Stimulated activated CD4-positive, alpha-beta T cell treated with anti-CD3 and anti-CD28 coated beads, Interleukin-1b, Interleukin-23, amount 100 ng/mL, for 1 hour (primary cell): ENCODE measurements at places on chromosomes 12 and 14.

GRCh38 chr12:49887091-49887490, 16.6 kb downstream of the FAIM2 start:
- DNase-seq = no peak

GRCh38 chr12:91926848-91927247, 218.8 kb downstream of the BTG1 start:
- DNase-seq = no peak

DNA sequence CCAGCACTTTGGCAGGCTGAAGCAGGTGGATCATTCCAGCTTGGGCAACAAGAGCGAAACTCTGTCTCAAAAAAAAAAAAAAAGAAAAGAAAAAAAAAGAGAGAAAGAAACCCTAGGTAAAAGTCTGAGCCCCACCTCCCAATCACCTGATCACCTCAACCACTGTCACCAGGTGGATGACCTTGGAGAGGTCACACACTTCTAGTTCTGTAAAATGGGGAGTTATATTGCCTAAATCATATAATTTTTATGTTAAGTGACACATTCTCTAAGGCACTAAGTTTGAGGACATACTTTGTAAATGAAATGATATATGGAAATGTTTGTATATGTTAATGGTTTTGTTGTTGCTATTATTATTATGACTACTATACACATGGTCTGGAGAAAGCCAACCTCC, 1.5 kb upstream of the ERBB3 start:
- DNase-seq = no peak

DNA sequence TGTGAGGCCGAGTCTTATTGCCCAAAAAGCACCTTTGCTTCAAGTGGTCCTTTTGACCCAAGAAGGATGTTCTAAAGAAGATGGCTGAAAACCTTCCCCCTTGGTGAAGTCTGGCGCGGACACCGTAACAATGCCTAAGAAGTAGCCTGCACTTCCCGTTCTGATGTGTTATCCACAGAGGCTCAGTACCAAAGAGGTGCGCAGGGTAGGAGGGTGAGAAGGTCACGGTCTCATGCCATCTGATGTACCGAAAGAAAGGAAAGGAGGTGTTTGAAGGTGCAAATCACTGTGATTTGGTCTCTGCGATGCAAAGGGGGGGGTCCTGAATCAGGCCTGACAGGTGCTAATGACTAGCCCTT, 9.9 kb downstream of the PEBP1 start:
- DNase-seq = no peak

DNA sequence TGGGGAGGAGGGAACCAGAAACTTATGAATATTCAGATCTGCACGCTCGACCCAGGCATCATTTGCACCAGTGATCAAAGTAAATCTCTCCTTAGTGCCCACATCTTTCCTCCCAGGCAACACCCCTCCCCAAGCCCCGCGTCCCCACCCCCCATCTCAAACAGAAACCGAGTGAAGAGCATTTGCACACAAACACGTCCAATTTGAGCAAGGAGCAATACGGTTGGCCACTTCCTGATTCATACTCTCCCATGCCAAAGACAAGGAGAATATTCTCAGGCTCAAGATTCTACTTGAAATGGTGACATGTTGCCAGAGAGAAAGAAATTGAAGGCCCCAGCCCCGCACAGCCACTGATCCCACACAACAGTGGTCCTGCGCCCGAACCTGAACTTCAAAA, 7.1 kb downstream of the FOXN3 start:
- DNase-seq = no peak

- DNase-seq = no peak
These were observed 146.1 kb downstream of the METTL25 start for GRCh38 chr12:82504409-82504808.

DNA sequence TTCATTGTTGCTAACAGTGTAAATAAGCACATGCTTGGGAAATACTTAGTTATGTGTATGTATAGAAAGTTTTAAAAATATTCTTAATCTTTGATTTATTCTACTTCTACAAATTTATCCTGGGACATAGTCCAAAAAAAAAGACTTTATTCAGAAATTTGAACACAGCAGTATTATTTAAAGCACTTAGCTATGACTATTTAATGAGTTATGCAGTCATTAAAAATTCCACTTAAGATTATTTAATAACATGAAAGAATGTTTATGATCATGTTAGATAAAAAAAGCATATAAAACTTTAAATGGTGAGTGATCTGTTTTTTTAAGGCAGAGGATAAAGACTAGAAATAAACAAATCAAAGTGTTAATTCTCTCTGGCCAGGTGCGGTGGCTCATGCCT, 78.3 kb downstream of the BAZ1A start:
- no peak for DNase-seq

DNA sequence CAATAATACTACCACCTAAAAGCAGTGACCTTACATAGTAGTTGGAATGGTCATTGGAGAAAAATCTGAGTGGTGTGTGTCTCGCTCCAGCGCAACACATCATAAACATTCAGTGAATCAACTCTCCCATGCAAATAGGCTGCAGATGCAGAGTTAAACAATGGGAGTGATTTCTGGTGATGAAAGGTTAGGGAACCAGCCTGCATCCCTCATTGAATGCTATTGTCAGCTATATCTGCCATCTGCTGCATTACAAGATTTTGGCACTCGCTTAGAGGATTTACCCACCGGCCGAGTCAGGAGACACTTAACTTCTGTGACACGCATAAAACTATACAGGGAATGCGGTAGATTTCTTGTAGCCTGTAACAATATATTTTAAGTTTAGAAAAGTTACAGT, 900.9 kb downstream of the FLRT2 start:
- DNase-seq = no peak

GRCh38 chr14:92560106-92560865, 46.7 kb downstream of the RIN3 start:
- no peak for DNase-seq

DNA sequence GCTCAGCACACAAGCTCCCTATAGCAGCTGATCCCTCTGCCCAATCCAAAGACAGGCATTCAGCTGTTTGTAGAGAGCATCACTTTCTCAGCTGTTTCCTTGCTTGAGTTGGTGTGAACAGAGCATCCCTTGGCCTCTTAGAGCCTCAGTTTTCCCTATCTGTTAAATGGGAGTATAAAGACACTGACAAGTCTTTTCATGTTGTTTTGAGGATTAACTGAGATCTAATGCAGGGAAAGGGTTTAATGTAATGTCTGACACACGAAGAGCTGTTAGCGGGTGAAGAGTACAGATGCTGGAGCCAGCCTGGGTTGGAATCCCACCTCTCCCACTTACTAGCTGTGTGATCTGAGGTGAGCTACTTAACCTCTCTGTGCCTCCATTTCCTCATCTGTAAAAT, 149.5 kb downstream of the PHETA1 start:
- DNase-seq = no peak

DNA sequence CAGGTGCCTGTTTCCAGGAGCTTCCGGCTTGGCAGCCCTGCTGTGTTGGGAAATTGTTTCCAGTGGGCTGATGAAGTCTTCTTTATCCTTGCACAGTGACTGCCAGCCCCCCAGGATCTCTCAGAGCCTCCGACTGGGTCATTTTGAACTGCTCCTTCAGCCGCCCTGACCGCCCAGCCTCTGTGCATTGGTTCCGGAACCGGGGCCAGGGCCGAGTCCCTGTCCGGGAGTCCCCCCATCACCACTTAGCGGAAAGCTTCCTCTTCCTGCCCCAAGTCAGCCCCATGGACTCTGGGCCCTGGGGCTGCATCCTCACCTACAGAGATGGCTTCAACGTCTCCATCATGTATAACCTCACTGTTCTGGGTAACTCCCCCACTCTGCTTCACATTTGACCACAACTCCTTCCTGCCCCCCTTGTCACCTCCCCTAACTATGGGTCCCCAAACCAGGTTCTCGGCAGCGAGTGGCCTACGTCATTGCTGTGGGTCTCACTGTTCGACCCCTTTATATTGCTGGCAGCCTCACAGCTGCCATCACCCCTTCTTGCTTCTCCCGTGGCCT, 2.3 kb downstream of the LAG3 start:
- no peak for DNase-seq

DNA sequence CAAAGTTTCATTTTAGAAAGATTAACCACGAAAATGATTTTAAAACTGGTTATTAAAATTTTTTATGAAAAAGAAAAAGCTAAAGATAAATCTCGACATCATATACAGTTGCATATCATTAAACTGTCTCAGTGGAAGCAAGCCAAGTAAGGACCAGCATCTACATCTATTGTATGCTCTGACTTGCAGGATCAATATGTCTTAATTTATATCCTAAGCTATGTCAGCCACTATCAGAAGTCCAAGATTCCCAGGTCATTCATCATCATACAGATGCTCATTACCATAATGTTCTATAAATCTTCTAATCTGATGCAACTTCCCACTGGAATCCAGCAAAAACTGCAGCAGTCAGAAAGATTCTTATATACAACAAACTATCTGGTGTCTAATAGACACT, 43.5 kb downstream of the CMAS start:
- no peak for DNase-seq

DNA sequence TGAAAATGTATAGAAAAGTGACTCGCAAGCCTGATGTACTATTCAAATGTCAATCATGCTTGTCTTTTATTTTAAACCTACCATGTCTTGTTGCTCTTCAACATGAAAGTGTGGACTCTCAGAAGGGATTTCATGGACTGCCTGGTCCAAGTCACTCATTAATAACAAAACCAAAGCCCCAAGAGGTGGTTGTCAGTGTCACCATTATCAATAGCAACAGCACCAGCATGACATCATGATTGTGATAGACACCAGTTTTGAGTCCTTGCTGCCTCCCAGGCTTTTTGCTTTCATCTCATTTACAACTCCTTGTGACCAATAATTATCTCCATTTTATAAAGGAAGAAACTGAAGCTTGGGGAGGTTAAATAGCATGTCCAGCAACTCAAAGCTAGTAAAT, 112.0 kb upstream of the TMPO start:
- no peak for DNase-seq

DNA sequence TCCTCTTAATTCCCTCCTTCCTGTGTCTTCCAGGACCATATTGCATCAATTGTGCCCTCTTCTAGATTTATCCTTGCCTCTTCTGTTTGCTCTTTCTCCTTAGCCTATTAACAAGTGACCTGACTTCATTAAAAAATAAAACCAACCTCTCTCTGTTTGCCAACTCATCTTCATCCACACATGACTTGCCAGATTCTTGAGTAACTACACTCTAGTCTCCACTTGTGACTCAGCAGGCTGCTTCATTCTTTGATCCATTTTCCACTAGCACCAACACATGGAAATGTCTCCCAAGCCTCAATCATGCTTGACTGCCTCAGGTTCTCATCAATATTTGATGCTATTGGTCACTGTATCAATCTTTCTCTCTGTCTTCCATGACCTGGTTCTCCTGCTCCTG, 492.4 kb upstream of the TMPO start:
- no peak for DNase-seq

GRCh38 chr12:40769846-40770245, 77.6 kb downstream of the CNTN1 start:
- DNase-seq = no peak

GRCh38 chr12:117685110-117685926, 283.5 kb downstream of the KSR2 start:
- no peak for DNase-seq

GRCh38 chr14:93976477-93977057, at the start of gene ASB2:
Gene ASB2, minus strand, starts transcription at chr14:93976570. Its CDS starts 12,031 bp downstream, at chr14:93964539.
- no peak for DNase-seq

- no peak for DNase-seq
These were observed 458 bp downstream of the SSPN start for GRCh38 chr12:26195641-26196420.

GRCh38 chr12:130179191-130179590, 16.9 kb downstream of the FZD10 start:
- no peak for DNase-seq

- DNase-seq = no peak
These were observed 74.6 kb upstream of the CDKN3 start for GRCh38 chr14:54322246-54322645.

- DNase-seq = no peak
These were observed 15.7 kb upstream of the HMGA2 start for GRCh38 chr12:65808580-65808979.

DNA sequence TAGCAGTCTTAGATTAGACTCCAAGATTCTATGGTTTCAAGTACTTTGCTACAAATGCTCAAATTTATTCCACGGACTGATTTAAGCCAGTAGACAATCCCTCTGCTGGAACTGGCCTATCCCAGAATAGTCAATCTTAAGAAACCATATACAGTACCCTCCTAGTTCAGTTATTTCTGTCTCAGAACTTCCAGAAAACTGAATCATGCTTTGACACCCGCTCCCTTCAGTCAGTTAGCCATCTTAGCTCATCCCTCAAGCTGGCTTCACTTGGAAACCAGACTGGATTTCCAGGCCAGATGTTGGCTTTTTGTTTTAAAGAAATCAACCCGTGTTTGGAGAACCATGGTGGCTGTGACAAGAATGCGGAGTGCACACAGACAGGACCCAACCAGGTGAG, 125.5 kb downstream of the NT5DC3 start:
- DNase-seq = no peak

DNA sequence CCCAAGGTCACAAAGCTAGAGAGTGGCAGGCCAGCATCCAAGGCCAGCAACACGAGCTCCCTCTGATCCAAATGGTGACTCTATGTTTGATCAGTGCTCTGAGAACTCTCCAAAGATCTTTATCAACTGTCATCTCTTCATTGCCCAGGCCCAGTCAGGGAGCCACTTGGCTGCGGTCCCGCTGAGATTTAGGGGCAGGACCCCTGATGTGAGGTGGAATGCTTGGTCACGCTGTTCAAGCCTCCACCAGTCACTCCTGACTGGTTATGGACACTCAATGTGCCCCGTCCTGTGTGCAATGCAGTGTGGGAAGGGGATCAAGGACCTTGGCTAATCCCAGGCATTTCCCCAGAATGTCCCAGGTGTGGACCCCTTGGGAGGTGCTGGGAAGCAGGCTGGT, 19.8 kb upstream of the TCL1B start:
- no peak for DNase-seq

DNA sequence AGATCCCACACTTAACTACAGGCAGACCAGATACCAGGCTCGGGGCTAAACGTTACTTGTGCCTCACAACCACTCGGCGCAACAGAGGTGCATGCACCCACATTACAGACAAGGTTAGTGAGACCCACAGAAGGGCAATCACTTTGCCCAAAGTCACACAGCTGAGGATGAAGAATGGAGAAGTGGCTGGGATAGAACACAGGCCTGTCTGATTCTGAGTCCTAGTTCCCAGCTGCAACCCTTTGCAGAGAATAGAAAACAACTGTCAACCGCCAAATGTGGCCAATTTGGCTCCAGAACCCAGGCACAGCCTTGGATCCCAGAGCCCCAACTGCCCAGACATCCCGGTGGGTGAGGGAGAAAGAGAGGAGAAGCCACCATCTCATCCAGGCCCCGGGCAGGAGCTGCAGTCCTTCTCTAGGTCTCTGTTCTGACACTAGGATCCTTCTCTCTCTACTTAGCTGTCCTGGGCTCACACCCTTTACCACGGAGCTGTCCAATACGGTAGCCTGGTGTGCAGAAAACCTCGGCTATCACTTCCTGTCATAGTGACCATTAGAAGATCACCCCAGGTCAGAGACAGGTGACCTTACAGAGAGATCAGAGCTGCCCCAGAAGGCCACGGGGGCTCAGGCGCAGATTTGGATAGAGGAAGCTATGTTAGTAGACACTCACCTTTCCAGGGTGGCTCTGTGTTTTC, 59.1 kb downstream of the FAM222A start:
- DNase-seq = no peak

GRCh38 chr14:23670481-23670880, 34.3 kb downstream of the DHRS2 start:
- DNase-seq = no peak

GRCh38 chr12:113062502-113063395, 6.2 kb downstream of the DTX1 start:
- no peak for DNase-seq
